ENCODE measurements at places on chromosomes 4 and X. TPM values are rescaled to one million over a fixed set of nuclear protein-coding genes. Genes with fewer than 3 reads are reported as not detected.

GRCh38 chrX:133881007-133881406, 104.4 kb downstream of the GPC3 start:
- no peaks in the 10 kb centered on the region for H3K4me1 ChIP-seq
- no peak for DNase-seq
- H3K27ac ChIP-seq: no peak overlapping the region
- no peaks in the 10 kb centered on the region for H3K36me3 ChIP-seq
- no peak overlapping the region for H3K4me3 ChIP-seq

Gene NSUN7
- 1.2 TPM for total RNA-seq

Gene TMA16
- 10.9 TPM for total RNA-seq

DNA sequence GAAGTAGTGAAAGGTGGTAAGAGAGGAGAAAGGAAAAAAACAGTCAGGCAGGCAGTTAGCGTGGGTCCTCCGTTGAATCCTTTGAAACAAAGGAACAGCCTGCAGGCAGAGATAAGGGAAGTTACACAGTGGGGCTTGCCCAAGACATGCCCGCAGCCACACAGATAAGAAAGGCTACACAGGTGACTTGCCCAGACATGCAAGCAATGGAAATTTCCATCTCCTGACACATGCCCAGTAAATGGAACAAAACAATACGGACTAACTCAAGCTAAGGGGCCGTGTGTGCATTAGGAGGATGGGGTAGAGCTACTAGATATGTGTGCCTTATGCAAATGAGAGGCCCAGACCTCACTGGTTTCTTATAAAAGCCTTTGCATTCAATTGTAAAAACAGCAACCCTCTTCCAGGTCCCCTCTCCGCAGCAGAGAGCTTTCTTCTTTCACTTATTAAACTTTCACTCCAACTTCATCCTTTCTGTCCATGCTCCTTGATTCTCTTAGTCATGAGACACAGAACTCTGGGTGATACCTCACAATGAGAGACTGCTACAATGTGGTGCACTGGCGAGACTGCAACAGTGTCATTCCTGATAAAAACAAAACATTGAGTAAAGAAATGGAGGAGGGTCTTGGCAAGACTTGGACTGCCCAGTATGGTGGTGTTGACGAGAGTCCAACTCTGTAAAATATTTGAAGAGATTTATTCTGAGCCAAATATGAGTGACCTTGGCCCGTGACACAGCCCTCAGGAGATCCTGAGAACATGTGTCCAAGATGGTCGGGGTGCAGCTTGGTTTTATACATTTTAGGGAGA, 997.4 kb upstream of the PRKX start:
- DNase-seq: no peak
- H3K4me3 ChIP-seq: no peak overlapping the region
- H3K4me1 ChIP-seq: no peaks in the 10 kb centered on the region
- H3K36me3 ChIP-seq: no peaks in the 10 kb centered on the region

Gene PDE5A
- total RNA-seq: 6.7 TPM

DNA sequence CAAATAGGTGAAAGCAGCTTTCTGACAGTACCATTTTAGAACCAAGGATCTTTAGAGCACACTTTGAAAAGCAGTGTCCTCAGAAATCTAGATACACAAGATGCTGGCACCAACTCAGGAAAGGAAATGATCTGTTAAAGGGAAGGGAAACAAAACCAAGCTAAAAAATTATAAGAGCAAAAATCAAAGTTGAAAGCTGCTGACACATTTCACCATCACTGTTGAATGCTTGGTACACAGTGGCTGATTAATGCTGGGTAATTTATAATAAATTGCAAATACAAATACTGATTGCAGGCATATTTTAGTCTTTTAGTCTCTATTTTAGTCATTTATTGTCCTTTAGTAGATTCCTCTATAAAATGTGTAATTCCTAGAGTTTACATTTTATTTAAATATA, 1540.1 kb upstream of the PCDH10 start:
- H3K4me1 ChIP-seq: no peaks in the 10 kb centered on the region
- H3K27me3 ChIP-seq: no peaks in the 10 kb centered on the region
- H3K4me3 ChIP-seq: no peak overlapping the region
- no peak overlapping the region for H3K27ac ChIP-seq

GRCh38 chr4:5973033-5973432, 45.2 kb downstream of the C4orf50 start:
- H3K4me1 ChIP-seq: peaks cover 2% of the 10 kb centered on the region
- no peak overlapping the region for H3K27ac ChIP-seq
- DNase-seq: no peak
- peaks cover 2% of the 10 kb centered on the region for H3K36me3 ChIP-seq
- H3K4me3 ChIP-seq: no peak overlapping the region
- peaks cover 28% of the 10 kb centered on the region for H3K27me3 ChIP-seq

GRCh38 chr4:4182835-4183568, 43.7 kb downstream of the OTOP1 start:
- peaks cover 2% of the 10 kb centered on the region for H3K4me1 ChIP-seq
- no peak overlapping the region for H3K27ac ChIP-seq
- DNase-seq: no peak
- H3K4me3 ChIP-seq: no peak overlapping the region
- H3K36me3 ChIP-seq: no peaks in the 10 kb centered on the region

GRCh38 chrX:129846716-129847115, 3.0 kb upstream of the ZDHHC9 start:
- H3K27ac ChIP-seq: no peak overlapping the region
- H3K36me3 ChIP-seq: no peaks in the 10 kb centered on the region

DNA sequence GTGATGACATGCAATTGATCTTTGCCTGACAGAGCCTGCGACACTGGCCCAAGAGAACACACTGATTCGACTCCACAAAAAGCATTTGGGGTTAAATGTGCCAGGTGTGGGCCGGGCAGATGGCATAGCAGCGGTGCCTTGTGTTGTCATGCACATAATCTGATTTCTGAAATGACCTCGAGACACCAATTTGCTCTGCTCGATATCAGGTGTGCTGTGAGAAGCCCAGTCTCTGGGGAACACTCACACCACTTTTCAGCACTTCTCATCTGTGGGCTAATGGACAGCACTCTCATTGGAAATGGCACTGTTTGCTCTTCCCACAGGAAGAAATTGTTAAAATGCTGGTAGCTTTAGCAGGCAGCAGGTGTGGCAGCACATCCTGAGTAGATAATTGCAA, 738.3 kb upstream of the TENM3 start:
- no peak overlapping the region for H3K4me3 ChIP-seq
- no peaks in the 10 kb centered on the region for H3K36me3 ChIP-seq
- DNase-seq: no peak
- no peak overlapping the region for H3K27ac ChIP-seq

- H3K27ac ChIP-seq: no peak overlapping the region
- no peak for DNase-seq
- H3K36me3 ChIP-seq: peaks cover 2% of the 10 kb centered on the region
- H3K27me3 ChIP-seq: peaks cover 36% of the 10 kb centered on the region
- peaks cover under 1% of the 10 kb centered on the region for H3K4me1 ChIP-seq
- H3K4me3 ChIP-seq: no peak overlapping the region
Observed at GRCh38 chr4:38894322-38894982, 26.8 kb downstream of the FAM114A1 start.

- peak within 1 kb of the TSS; percentile 92 for H3K27ac ChIP-seq
- H3K4me1 ChIP-seq: peaks cover 9% of the 10 kb centered on the region
- no peak for DNase-seq
- no peaks in the 10 kb centered on the region for H3K36me3 ChIP-seq
- no peaks in the 10 kb centered on the region for H3K27me3 ChIP-seq
- H3K4me3 ChIP-seq: peak within 1 kb of the TSS; percentile 90
Observed at GRCh38 chrX:56729152-56729850, at the start of gene NBDY. TSS of gene NBDY (plus strand) at chrX:56729243. CDS start at chrX:56729354, 111 bp downstream.

DNA sequence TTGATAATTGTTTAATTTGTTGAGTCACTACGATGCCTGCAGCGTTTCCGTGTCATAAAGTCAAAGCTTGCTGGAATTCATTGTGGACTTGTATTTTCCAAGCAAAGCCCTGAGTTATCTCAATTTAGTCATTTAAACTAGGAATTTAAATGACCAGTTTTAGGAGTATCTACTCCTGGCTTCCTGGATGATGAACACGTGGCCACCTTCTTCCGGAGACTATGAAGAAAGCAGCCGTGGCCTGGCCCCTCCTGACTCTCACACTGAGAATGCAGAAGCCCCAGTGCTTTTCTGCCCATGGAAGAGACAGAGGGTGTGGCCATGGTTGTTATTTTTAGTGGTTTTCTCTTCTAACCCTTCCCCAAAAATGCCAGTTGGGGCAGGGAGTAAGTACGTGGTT, 250.7 kb upstream of the GATB start:
- H3K4me3 ChIP-seq: no peak overlapping the region
- no peaks in the 10 kb centered on the region for H3K36me3 ChIP-seq
- H3K27me3 ChIP-seq: no peaks in the 10 kb centered on the region
- no peak for DNase-seq
- H3K4me1 ChIP-seq: peaks cover 39% of the 10 kb centered on the region

Gene CABS1
- total RNA-seq: not detected

- H3K4me1 ChIP-seq: no peaks in the 10 kb centered on the region
- DNase-seq: no peak
- H3K36me3 ChIP-seq: no peaks in the 10 kb centered on the region
- H3K27ac ChIP-seq: no peak overlapping the region
Observed at GRCh38 chr4:81164623-81165416, 50.2 kb downstream of the PRKG2 start.

Gene FRAS1
- total RNA-seq: not detected

Gene AADAT
- total RNA-seq: not detected

Gene BDH2
- total RNA-seq: 11.2 TPM

Gene GAGE1
- not detected for total RNA-seq

DNA sequence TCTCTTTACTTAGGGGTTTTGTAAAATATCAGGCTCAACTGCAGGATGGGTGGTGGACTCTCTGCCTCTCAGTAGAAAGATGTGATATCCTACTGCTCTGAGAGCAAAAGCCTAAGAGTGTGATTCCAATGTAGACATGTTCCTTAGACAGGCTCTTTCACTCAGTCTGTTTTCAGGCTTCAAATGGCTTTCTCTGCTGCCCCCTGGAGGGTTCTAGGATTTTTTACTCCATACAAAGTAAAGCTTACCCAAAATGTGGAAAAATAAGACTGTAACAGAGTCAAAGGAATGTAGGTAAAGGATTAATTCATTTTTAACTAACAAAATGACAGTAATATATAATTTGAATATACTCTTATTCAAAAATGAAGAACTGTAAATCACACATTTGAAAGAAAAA, 32.1 kb downstream of the ZGRF1 start:
- H3K4me3 ChIP-seq: no peak overlapping the region
- H3K4me1 ChIP-seq: no peaks in the 10 kb centered on the region
- DNase-seq: no peak

GRCh38 chr4:25299476-25300203, 12.9 kb upstream of the ZCCHC4 start:
- no peak overlapping the region for H3K4me3 ChIP-seq
- H3K4me1 ChIP-seq: peaks cover 3% of the 10 kb centered on the region
- no peak for DNase-seq
- no peak overlapping the region for H3K27ac ChIP-seq
- peaks cover 2% of the 10 kb centered on the region for H3K36me3 ChIP-seq
- peaks cover 22% of the 10 kb centered on the region for H3K27me3 ChIP-seq

Gene FAM9B
- not detected for total RNA-seq

Gene RNF128
- not detected for total RNA-seq

Measured in T-helper 17 cell (primary cell).